ENCODE measurements at places on chromosomes 4 and X.

- DNase-seq = no peak
Measured at GRCh38 chrX:138742217-138742616, 30.7 kb upstream of the FGF13 start.

- no peak for DNase-seq
Measured at GRCh38 chr4:15718959-15719358, 16.1 kb downstream of the BST1 start.

- no peak for DNase-seq
Measured at GRCh38 chrX:17613979-17614588, 123.2 kb upstream of the SCML1 start.

- DNase-seq = no peak
Measured at GRCh38 chr4:187118166-187118565, 394.5 kb upstream of the FAT1 start.

GRCh38 chrX:66328950-66329596 is 165.0 kb downstream of the HEPH start:
- DNase-seq = no peak

- no peak for DNase-seq
Measured at GRCh38 chrX:19723427-19723826, 164.0 kb downstream of the SH3KBP1 start.

DNA sequence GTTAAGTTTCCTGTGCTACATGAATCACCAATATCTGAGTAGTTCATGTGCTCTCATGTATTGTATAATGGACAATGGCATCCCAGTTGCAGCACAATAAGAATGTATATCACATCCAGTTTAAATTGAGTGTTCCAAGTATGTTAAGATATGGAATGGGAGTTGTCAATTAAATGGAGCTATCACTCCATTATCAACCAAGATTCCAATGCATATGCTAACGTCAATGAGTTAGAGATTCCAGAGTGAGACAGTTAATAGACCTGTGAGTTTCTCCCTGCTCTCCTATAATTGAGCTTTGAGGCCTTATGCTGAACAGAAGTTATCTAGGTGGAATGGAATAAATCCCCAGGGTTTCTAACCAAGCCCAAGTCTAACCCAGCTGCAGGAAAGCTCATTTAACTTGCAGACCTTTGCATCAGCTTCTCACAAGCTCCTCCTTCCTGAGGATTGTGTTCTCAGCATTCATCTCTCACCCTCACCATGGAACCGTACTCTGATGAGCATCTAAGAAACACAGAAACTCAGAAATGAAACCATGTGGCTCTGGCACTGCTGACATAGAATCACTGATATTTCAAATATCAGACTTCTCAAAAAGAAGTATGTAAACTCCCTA is 84.8 kb downstream of the TIGD2 start:
- no peak for DNase-seq

GRCh38 chr4:163672751-163673150 is 178.3 kb downstream of the TMA16 start:
- no peak for DNase-seq
